Nasal cavity respiratory epithelium epithelial cell of viscerocranial mucosa (primary cell): ENCODE measurements at places on chromosomes 3 and 15. TPM values are rescaled to one million over a fixed set of nuclear protein-coding genes. Genes with fewer than 3 reads are reported as not detected.

PDCD10 gene
- 110 and 122 TPM in 2 replicates for total RNA-seq

CCDC51 gene
- 44.0 and 70.4 TPM in 2 replicates for total RNA-seq

SLCO2A1 gene
- under 0.01 TPM in 2 replicates for total RNA-seq

CPEB1 gene
- 0.07 TPM in 1 of 2 replicates, not detected in the other for total RNA-seq

LRTM1 gene
- total RNA-seq, result not detected in 2 replicates

C3orf33 gene
- total RNA-seq, result 1.9 and 3.8 TPM in 2 replicates

PRKCI gene
- total RNA-seq, result 92.3 and 93.4 TPM in 2 replicates

B3GALNT1 gene
- total RNA-seq, result 5.1 and 5.8 TPM in 2 replicates

SLC2A2 gene
- total RNA-seq, result not detected in 2 replicates

PIGZ gene
- 0.34 and 1.3 TPM in 2 replicates for total RNA-seq

GOLGA8S gene
- under 0.01 TPM in 1 of 2 replicates, not detected in the other for total RNA-seq
